ENCODE measurements at places on chromosomes 4 and X.
A peak's percentile ranks its signal among the peaks of the same experiment; 100 is the strongest.

DNA sequence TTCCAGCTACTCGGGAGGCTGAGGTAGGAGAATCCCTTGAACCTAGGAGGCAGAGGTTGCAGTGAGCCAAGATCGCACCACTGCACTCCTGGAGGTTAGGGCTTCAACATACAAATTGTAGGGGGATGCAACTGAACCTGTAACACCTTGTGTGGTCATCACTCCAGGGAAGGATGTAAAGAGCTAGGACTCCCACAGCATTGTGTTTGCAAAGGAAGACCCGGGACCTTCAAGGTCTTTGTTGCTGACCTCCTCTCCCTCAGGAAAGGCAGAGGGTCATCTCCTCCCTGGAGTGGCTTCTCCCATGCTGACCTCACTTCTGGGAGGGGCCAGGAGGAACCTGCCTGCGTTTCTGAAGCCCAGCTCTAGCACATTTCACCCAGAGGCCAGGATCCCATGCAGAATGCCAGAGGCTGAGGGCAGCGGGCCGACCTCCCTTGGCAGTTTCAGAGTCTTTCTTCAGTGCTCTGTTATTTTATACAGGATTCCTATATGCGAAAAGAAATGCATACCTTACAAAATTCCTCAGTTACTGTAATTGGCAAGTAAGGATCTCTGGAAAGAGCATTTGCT is 80.2 kb downstream of the HTRA3 start:
- DNase-seq, result no peak
- no peak overlapping the region for H3K4me3 ChIP-seq
- peaks cover 12% of the 10 kb centered on the region for H3K4me1 ChIP-seq
- H3K36me3 ChIP-seq, result no peaks in the 10 kb centered on the region
- no peaks in the 10 kb centered on the region for H3K27me3 ChIP-seq

GRCh38 chr4:85761803-85762528 is 287.0 kb downstream of the ARHGAP24 start:
- no peak overlapping the region for H3K4me3 ChIP-seq
- H3K36me3 ChIP-seq, result no peaks in the 10 kb centered on the region
- H3K4me1 ChIP-seq, result peaks cover 7% of the 10 kb centered on the region
- DNase-seq, result no peak

- no peak for DNase-seq
- no peaks in the 10 kb centered on the region for H3K36me3 ChIP-seq
- H3K4me3 ChIP-seq, result no peak overlapping the region
- no peaks in the 10 kb centered on the region for H3K4me1 ChIP-seq
- H3K27me3 ChIP-seq, result no peaks in the 10 kb centered on the region
Measured at GRCh38 chr4:159012381-159012780, 90.5 kb upstream of the RAPGEF2 start.

DNA sequence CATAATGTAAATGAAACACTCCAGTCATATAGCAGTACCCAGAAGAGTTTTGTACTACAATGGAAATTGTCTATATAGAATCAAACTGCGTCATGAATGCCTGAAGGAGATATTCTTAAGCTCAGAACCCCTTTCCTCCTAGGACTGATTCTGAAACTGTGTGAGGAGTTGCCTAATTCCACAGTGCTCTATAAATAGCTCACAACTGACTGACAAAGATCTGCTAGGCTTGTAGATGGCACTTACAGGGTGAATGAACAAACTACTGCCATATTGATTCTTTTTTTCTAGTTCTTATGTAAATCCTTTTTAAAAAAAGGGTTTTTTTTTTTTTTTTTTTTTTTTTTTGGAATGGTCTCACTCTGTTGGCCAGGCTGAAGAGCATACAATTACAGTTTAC is 30.1 kb upstream of the UGT2B17 start:
- H3K36me3 ChIP-seq, result no peaks in the 10 kb centered on the region
- H3K4me1 ChIP-seq, result no peaks in the 10 kb centered on the region
- no peak for DNase-seq
- no peaks in the 10 kb centered on the region for H3K27me3 ChIP-seq
- no peak overlapping the region for H3K4me3 ChIP-seq

DNA sequence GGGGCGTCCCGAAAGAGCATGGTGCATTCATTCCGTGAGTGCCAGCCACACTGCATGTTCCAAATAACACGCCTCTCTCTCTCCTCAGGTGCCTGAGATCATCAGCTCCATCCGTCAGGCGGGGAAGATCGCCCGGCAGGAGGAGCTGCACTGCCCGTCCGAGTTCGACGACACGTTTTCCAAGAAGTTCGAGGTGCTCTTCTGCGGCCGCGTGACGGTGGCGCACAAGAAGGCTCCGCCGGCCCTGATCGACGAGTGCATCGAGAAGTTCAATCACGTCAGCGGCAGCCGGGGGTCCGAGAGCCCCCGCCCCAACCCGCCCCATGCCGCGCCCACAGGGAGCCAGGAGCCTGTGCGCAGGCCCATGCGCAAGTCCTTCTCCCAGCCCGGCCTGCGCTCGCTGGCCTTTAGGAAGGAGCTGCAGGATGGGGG is 54.2 kb downstream of the PTTG2 start:
- DNase-seq, result no peak
- peaks cover 32% of the 10 kb centered on the region for H3K4me1 ChIP-seq
- no peak overlapping the region for H3K4me3 ChIP-seq

DNA sequence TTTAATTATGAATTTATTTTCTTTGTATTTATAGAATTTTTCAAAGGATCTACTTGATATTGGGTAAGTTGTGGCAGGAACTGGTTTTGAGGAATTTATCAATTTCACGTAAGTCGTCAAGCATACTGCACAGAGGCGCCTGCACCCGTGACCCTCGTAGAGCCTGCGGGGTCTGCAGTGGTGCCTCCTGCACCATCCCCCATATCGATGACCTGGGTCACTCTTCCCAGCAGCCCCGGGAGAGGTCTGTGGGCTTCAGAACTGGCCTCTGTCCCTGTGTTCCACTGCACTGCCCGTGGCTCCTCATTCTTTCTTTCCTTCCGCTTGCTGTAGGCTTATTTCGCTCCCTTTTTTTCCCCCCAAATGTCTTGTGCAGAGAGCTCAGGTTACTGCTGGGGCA is 31.5 kb upstream of the CPLX1 start:
- no peaks in the 10 kb centered on the region for H3K4me1 ChIP-seq
- no peak overlapping the region for H3K4me3 ChIP-seq
- H3K27me3 ChIP-seq, result no peaks in the 10 kb centered on the region
- no peak overlapping the region for H3K27ac ChIP-seq

DNA sequence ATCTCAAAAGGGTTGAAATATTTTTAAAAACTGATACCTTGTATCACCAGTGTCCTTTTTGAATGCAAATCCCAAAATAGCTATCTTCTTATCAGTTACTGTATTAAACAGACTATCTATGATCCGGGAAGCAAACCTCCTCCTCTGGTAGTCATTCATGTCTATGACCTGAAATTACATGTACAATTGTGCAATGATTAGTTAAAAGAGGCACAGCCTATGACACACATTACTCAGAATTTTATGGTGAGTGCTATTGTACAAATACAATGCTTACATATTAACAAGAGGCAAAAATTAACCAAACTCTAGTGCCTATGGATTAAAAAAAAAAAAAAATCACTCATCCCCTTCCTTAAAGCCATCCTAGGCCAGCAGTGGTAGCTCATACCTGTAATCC is 21.7 kb downstream of the UGDH start:
- H3K27ac ChIP-seq, result no peak overlapping the region
- H3K4me3 ChIP-seq, result no peak overlapping the region
- no peaks in the 10 kb centered on the region for H3K36me3 ChIP-seq
- H3K27me3 ChIP-seq, result no peaks in the 10 kb centered on the region
- no peak for DNase-seq

DNA sequence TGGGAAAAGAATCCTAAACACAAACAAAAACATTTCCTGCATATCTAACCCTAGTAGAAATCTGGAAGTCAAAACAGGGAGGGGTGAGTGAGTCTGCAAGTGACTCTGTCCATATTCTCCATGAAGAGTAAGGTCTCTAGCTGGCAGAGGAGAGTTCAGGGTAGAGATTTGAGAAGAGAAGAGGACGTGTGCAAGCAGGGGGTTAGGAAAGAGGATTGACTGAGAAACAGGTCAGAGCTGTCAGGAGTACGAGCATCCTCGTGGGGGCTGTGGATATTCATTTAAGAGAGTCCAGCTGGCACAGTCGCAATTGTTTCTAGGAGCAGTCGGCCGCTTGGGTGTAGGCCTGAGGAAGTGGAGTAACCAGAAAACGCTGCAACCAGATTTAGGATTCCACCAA is 27.9 kb downstream of the PROM1 start:
- no peak overlapping the region for H3K27ac ChIP-seq
- H3K4me1 ChIP-seq, result no peaks in the 10 kb centered on the region
- no peaks in the 10 kb centered on the region for H3K27me3 ChIP-seq
- no peak overlapping the region for H3K4me3 ChIP-seq
- DNase-seq, result no peak

- H3K36me3 ChIP-seq, result no peaks in the 10 kb centered on the region
- no peak overlapping the region for H3K27ac ChIP-seq
- DNase-seq, result no peak
- no peaks in the 10 kb centered on the region for H3K27me3 ChIP-seq
- no peak overlapping the region for H3K4me3 ChIP-seq
- no peaks in the 10 kb centered on the region for H3K4me1 ChIP-seq
Measured at GRCh38 chr4:183376381-183376780, 54.2 kb upstream of the CLDN24 start.

DNA sequence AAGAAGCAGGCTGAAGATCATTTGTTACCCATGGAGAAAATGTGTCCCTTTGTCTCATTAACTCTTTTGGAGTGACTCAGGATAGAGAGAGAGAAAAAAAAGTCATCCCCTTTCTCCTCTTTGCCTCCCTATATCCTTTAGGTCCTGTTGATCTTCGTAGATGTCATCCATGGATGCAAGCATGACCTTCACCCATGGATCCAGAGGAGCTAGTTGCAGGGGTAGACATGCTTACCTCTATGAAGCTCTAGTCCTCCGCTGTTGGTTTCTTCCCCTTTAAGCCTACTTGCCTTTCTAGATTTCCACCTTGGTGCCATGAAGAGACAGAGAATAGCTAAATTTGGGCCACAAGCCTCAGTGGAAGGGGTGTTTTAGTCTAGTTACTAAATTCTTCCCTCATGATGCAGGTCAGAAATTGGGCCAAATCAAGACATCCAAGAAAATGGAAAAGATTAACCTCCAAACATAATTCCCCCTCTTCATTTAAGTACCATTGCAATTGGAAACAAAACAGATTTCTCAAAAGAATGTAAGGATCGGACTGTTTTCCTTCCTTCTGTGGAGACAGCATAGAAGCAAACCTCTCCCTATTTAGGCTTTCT is 178.4 kb downstream of the TECRL start:
- no peaks in the 10 kb centered on the region for H3K36me3 ChIP-seq
- H3K4me3 ChIP-seq, result no peak overlapping the region
- no peaks in the 10 kb centered on the region for H3K27me3 ChIP-seq

DNA sequence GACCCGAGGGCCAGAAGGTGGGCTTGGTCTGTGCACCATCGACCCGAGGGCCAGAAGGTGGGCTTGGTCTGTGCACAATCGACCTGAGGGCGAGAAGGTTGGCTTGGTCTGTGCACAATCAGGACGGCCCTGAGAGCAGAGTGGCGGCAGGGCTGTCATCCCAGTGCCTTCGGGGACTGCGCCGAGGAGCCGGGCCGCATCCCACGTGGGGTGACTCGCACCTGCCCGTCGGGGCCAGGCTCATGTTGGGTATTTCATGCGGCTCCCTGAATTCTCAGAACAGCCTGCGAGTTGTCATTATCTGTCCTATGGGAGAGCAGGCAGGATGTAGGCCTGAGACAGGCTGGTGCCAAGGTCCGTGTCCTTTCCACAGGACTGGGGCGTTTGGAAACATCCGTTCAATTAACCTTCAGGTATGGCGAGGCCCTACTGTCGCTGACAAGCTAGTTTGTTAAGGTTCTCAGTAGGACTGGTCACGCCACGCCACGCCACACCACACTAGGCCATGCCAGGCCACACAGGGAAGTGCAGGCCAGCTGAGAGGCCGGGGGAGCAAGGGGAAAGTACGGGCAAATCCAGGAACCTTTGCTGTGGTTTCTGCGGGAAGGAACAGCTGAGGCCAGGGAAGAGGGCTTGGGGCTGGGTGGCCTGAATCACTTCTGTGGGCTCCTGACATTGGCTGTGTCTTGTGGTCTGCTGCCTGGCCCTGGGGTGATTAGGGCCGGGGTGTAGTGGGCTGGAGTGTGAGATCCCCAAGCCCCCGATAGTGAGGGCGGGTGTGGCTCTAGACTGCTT is 182.9 kb downstream of the AFAP1 start:
- DNase-seq, result no peak
- no peaks in the 10 kb centered on the region for H3K4me1 ChIP-seq
- H3K27ac ChIP-seq, result peak overlapping the region; percentile 31
- no peaks in the 10 kb centered on the region for H3K27me3 ChIP-seq

GRCh38 chrX:71618303-71618721 is at the start of gene CXCR3:
Gene CXCR3, minus strand, starts transcription at chrX:71618511. Its CDS starts 62 bp downstream, at chrX:71618449.
- H3K4me3 ChIP-seq, result no peak within 1 kb of the TSS
- H3K27ac ChIP-seq, result no peak within 1 kb of the TSS
- no peaks in the 10 kb centered on the region for H3K36me3 ChIP-seq
- DNase-seq, result no peak
- no peaks in the 10 kb centered on the region for H3K27me3 ChIP-seq

GRCh38 chrX:53247928-53248327 is 22.9 kb upstream of the KDM5C start:
- H3K36me3 ChIP-seq, result no peaks in the 10 kb centered on the region
- H3K27me3 ChIP-seq, result no peaks in the 10 kb centered on the region
- H3K4me1 ChIP-seq, result no peaks in the 10 kb centered on the region
- DNase-seq, result no peak
- no peak overlapping the region for H3K4me3 ChIP-seq

- H3K27ac ChIP-seq, result peak overlapping the region; percentile 99
- no peak overlapping the region for H3K4me3 ChIP-seq
- peaks cover 19% of the 10 kb centered on the region for H3K4me1 ChIP-seq
- no peaks in the 10 kb centered on the region for H3K36me3 ChIP-seq
Measured at GRCh38 chr4:38009421-38009820, 49.2 kb downstream of the PTTG2 start.

DNA sequence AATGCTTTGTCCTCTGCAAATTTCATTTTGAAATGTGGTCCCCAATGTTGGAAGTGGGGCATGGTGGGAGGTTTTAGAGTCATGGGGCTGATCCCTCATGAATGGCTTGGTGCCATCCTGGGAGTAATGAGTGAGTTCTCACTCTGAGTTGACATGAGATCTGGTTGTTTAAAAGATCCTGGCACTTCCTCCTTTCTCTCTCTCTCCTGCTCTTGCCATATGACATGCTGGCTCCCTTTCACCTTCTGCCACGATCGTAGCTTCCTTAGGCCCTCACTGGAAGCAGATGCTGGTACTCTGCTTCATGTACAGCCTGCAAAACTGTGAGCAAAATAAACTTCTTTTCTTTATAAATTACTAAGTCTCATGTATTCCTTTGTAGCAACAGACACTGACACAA is 262.0 kb downstream of the IL15 start:
- DNase-seq, result no peak
- no peaks in the 10 kb centered on the region for H3K36me3 ChIP-seq
- H3K27ac ChIP-seq, result no peak overlapping the region
- no peaks in the 10 kb centered on the region for H3K27me3 ChIP-seq
- H3K4me1 ChIP-seq, result no peaks in the 10 kb centered on the region

DNA sequence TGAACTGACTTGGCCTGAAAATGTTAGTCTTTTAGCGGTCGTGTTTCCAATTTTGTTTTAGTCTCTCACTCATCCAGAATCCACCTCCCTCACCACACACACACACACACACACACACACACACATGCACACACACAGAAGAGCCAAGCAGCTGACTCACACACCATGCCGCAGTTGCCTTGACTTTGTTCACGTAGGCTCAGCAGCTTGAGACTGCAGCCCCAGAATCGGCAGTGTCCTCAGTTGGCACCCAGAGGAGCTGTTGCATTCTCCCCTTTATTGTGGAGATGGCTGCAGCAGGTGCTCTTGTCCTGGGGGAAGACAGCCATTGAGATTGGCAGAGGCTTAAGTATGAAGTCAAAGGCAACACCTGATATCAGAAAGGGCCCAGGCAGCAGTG is 20.9 kb upstream of the XPNPEP2 start:
- H3K4me1 ChIP-seq, result no peaks in the 10 kb centered on the region
- no peak overlapping the region for H3K27ac ChIP-seq
- no peaks in the 10 kb centered on the region for H3K27me3 ChIP-seq
- no peak for DNase-seq
- H3K4me3 ChIP-seq, result no peak overlapping the region

Measured in uterus (tissue), 4 donors.